Retina (tissue), 1 donor: ENCODE measurements at places on chromosomes 7 and 10.

- DNase-seq = no peak
Measured at GRCh38 chr7:22268884-22269421, 88.0 kb downstream of the RAPGEF5 start.

- no peak for DNase-seq
Measured at GRCh38 chr7:18684916-18685315, 189.4 kb downstream of the HDAC9 start.

- DNase-seq = no peak
Measured at GRCh38 chr10:121015916-121016315, 164.8 kb downstream of the WDR11 start.

DNA sequence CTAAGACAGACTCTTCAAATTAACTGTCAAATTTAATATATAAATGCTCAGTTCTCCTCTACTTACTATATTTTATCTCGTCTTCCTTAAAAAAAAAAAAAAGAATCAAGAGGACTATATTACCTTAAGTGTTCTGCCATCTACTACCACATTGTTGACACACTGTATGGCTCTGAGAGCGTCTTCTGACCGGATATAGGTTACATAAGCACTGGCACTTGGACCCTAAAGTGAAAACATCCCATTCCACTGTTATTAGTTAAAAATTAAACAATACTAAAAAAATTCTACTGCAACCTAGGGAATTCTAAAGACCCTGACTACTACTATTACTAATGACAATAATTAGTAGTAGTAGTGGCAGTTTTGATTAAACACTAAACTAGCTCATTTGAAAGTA lies 95.7 kb downstream of the CNOT4 start:
- no peak for DNase-seq

DNA sequence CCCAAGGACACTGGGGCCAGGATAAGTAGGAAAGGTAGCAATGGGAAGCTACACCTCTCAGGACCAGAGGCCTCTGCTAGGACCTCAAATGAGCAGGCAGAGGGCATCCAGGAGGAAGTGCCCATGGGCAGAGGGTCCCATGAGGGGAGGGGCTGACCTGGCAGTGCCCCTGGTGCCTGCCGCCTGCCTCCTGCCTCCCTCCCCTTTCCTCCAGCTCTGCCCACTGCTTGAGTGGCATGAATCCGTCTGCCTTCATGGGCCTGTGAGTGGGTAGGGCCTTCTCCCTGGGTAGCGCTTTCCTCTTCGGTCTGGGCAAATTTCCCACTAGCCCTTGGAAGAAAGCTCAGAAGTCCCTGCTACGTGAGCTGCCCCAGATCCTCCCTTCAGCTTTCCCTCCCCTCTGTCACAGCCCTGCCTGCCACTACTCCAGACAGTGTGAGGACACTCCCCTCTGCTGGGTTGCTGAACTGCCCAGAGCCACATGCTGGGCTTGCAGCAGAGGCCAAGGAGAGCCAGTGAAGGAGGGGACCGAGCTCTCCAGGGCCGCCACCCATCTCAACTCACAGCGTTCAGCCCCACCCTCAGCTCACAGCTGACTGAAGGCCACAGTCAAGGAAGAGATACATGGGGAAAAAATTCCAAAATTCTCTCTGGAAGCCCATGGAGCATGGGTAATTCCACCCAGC lies 141.4 kb downstream of the ARHGAP22 start:
- DNase-seq = no peak

DNA sequence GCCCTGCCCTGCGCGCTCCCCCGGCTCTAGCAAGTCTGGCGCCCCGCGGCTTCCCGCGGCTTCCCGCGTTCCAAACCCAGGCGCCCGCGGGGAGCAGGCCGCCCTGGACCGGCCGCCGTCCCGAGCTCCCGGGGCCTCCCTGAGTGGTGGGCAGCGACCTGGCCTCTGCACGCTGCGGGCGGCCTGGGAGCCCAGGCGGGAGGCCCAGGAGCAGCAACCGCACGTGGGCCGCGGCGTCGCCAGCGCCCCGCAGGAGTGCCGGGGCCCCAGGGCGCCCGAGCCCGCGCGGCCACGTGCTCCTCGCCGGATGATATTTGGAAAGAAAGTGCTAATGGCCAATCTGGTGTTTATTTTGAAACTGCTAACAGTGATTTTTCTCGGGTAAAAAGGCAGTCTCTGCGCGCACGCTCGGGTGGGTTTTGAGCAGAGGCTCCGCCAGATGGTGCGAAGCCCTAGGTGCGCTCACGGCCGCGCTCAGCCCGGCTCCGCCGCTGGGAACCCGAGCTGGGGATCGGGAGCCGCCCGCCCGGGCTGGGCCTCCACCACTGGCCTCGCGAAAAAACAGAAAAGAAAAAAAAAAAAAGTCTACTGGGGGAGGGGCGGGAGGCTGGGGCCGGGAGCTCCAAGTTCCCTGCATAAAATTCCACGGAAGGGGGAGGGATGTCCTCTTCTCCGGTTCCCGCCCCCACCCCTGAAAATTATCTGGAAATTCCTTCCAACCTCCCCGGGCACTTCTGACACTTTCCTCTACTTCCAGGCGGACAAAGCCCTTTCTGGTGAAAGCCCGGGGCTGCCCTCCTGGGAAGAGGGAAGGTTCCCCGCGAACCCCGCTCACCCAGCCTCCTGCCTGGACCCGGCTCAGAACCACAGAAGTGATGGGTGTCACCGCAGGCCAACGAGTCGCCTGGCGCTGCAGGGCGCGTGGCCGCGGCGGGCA lies 4.3 kb downstream of the EBF3 start:
- peak; percentile 62 for DNase-seq

- DNase-seq = no peak
Measured at GRCh38 chr7:111650456-111650999, 88.2 kb upstream of the IMMP2L start.

- DNase-seq = no peak
Measured at GRCh38 chr10:130638991-130639390, 502.8 kb downstream of the GLRX3 start.

GRCh38 chr10:131576341-131577177 lies 265.0 kb upstream of the TCERG1L start:
- no peak for DNase-seq

DNA sequence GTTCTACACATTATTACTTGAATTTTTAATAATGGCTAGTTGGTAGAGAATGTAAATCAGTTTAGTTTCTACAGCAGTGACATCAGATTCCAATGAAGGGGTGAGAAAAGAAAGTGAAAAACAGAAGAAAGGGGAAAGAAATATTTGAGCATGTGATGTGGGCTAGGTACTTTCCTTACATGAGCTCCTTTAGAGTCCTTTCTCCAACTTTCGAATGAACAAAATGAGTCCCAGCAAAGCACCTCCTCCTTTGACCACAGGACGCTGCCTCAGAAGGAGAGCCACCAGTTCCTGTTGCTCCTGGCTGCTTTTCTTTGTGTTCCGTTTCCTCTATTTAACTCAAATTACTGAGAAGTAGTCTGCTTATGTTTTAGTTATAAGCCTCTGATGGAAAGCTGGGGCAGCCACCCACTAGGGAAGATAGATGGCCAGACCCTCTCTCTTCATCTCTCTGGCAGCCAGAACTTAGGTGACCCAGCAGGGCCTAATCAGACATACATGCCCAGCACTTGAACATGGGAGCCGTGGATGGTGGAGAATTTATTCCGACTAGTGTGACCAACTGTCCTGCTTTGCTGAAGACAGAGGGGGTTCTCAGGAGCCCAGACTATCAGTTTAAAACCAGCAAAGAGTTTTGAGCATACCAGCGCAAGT lies 82.4 kb upstream of the NME8 start:
- no peak for DNase-seq

GRCh38 chr7:1697499-1698125 lies 27.5 kb downstream of the ELFN1 start:
- no peak for DNase-seq
